ENCODE measurements at places on chromosomes 6 and 20. TPM values are rescaled to one million over a fixed set of nuclear protein-coding genes. Genes with fewer than 3 reads are reported as not detected.

DNA sequence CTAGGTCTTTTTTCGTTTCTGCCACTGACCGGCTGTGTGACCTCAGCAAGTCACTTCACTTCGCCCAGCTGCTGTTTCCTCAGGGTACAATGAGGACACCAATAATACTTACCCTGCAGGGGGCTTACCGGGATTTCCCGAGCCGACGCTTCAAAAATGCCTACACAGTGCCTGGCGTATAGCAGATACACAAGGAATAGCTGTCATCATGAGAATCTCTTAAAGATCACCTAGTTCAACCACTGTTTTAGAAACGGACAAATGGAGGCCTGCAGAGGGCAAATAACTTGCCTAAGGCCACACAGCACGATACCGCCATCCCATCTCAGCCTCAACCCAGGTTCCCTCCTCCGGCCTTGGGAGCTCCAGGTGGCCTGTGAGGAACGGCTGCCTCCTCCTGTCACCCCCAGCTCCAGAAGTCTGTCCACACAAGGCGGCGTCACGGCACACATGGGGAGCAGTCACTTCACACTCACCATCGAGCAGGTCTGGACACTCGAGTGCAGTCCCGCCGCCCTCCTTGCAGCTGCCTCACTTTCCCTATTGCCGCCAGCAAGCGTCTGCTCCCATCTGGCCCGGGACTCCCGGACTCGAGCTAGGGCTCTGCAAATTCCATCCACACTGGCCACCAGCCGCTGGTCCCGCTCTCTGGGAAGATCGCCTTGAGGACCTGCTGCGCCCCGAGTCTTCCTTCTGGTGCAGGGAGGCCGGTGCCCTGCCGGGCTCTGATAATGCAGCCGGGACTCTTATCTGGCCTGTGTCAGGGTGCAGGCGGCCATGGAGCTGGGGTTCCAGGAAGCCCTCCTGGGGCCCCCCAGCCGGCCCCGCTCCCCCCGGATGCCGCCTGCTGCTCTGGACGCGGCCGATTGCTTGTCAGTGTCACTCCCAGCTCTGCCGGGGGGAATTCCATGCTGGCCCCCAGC, at the start of gene RIPOR3:
RIPOR3 (minus strand) TSS at position 893 of the 923 bp plus-strand sequence; CDS start at position 479, 414 bp downstream.
- DNase-seq, result no peak

GRCh38 chr6:69917834-69918233, 51.5 kb downstream of the COL19A1 start:
- no peak for DNase-seq

- no peak for DNase-seq
Measured at GRCh38 chr6:144361016-144361415, 75.9 kb downstream of the UTRN start.

GRCh38 chr20:45933266-45934045, 1.0 kb upstream of the PCIF1 start:
- DNase-seq, result peak; percentile 80

DNA sequence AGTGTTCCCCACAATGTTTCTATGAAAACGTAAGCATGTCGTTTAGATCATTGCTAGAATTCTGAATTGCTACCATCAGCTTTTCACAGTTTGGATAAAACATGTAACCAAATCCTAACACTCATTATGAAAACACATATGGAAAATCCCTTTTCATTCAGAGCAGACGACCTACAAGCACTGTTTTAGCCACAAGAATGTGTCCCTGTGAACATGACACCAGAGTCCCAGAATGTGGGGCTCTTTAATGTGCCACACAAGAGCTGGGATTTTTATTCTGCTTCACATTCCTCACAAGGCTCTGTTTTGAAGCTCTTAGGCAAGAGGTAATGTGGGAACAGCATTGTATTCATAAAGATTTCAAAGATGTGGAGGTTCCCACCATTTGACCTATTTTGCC, 141.1 kb upstream of the CITED2 start:
- no peak for DNase-seq

DNA sequence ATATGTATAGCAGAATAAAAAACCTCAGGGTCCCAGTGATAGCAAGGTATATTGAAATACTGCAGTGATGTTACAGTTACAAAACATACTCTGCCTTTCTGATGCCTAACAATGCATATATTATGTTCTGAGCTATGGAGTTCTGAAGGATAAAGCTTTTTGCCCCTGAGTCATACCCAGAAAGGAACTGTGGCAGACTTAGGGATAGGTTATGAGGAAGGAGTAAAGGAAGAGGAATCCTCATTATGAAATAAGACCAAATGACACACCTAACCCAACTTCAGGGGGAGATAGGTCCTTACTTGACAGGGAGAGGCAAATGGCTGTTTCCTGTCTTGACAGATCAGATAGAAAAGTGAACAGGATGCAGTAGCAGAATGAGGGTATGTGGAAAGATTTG, 940.6 kb upstream of the FLRT3 start:
- DNase-seq, result no peak

DNA sequence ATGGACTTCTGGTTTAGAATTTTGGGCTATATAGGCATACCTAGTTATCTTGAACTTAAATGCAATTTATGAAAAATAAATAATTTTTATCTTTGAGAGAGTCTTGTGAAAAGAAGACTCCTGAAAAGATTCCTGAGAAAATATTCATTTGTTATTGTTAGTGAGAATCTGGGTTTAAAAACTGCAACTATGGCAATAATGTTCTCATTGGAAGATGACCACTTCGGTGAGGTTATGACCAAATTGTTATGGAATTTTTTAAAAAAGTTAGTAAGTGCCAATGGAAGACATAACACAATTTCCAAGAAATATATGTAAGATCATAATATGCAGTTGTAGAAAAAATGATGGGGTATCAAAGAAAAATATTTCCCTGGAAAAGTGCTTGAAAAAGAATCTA, 46.3 kb downstream of the GRIK2 start:
- no peak for DNase-seq

- peak; percentile 82 for DNase-seq
Measured at GRCh38 chr6:41579088-41579610, 33.0 kb downstream of the FOXP4 start.

DNA sequence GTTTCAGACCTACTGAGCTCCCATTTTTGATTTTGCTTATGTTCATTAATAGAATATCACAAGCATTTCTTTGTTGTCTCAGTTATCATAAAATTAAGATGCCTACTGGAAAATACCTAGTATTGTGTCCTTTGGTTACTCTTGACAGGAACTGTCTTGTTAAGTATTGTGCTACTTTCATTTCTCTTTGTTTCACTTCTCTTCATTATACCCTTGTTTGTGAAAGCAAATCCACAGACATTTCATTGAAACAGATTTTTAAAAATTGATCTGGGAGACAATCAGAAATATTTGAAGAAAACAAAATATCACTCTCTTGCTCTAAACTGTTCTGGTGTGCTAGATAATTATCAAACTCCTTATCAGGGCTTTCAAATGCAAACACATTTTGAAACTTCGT, 290.5 kb upstream of the EYS start:
- no peak for DNase-seq

GRCh38 chr20:36549942-36550789, 8.8 kb downstream of the MYL9 start:
- DNase-seq, result no peak

GRCh38 chr6:20409427-20409971, 7.8 kb downstream of the E2F3 start:
- no peak for DNase-seq

DNA sequence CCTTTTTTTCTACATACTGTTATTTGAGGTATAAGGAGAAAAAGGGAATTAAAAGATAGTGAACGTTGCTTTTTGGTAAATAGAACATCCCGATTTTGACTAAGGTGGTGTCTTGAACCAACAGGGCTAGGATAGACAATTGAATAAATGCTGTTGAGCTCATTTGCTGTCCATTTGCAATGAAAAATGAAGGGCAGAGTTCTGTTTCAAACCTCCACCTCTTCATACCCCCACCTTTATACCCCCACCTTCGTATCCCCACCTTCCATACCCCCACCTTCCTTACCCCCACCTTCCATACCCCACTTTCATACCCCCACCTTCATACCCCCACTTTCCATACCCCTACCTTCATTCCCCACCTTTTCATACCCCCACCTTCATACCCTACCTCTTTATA, 93.4 kb upstream of the NAA20 start:
- no peak for DNase-seq

GRCh38 chr6:41801380-41801779, 13.9 kb downstream of the TOMM6 start:
- no peak for DNase-seq

GRCh38 chr20:17936286-17936760, 32.3 kb downstream of the SNX5 start:
- DNase-seq, result no peak

DNA sequence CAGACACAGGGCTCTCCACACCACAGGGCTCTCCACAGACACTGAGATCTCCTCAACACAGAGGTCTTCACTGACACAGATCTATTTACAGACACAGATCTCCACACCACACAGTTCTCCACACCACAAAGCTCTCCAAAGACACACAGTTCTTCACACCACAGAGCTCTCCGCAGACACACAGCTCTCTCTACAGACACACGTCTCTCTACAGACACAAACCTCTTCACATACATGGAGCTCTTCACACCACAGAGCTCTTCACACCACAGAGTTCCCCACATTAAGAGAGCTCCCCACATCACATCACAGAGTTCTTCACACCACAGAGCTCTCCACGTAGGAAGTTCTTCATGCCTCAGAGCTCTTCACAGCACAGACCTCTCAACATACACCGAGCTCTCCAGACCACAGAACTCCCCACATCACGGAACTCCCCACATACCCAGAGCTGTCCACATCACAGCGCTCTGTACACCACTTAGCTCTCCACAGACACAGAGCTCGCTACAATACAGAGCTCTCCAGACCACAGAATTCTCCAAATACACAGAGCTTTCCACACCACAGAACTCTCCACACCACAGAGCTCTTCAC, 53.9 kb downstream of the ERMARD start:
- peak; percentile 3 for DNase-seq

DNA sequence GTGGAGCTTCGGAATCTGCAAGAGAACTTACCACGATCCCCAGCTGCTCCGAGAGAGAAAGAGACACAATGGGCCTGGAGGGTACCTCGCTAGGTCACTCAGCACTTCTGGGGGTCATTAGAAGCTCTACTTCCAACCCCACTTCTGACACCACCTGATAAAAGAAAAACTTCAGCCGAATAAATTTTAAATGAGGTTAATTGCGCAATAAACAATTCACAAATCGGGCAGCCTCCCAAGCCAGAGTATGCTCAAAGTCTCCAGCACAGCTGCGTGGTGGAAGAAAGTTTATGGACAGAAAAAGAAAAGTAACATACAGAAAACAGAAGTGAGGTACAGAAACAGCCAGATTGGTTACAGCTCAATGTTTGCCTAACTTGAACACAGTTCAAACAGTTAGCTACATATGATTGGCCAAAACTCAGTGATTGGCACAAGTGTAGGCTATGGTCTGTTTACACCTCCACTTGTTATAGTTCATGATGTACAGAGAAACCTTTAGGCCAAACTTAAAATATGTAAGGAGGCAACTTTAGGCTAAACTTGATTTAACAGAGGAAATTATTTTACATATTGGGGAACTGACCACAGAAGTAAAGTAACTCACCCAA, 52.6 kb downstream of the COL11A2 start:
- no peak for DNase-seq

- no peak for DNase-seq
Measured at GRCh38 chr6:35943390-35943789, 22.5 kb upstream of the SRPK1 start.

- DNase-seq, result no peak
Measured at GRCh38 chr6:168049277-168049676, 29.7 kb downstream of the FRMD1 start.

DNA sequence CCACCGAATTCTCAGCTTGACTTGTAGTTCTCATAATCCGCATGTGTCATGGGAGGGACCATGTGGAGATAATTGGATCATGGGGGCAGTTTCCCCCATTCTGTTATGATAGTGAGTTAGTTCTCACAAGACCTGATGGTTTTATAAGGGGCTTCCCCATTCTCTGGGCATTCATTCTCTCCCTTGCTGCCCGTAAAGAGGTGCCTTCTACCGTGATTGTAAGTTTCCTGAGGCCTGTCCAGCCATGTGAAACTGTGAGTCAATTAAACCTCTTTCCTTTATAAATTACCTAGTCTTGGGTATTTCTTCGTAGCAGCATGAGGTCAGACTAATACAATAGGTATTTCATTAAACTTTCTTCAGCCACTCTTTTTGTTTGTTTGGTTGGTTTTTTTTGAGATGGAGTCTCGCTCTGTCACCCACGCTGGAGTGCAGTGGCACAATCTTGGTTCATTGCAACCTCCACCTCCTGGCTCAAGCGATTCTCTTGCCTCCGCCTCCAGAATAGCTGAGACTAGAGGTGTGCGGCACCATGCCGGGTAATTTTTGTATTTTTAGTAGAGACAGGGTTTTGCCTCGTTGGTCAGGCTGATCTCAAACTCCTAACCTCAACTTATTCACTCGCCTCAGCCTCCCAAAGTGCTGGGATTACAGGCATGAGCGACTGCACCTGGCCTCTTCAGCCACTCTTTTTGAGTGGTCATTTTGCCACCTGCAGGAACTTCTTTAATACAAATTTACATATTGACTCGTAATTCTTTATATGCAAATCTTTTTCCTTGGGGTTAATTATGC, 36.3 kb downstream of the GSTA2 start:
- DNase-seq, result no peak

- DNase-seq, result peak; percentile 9
Measured at GRCh38 chr20:59777814-59778575, 155.4 kb downstream of the SYCP2 start.

DNA sequence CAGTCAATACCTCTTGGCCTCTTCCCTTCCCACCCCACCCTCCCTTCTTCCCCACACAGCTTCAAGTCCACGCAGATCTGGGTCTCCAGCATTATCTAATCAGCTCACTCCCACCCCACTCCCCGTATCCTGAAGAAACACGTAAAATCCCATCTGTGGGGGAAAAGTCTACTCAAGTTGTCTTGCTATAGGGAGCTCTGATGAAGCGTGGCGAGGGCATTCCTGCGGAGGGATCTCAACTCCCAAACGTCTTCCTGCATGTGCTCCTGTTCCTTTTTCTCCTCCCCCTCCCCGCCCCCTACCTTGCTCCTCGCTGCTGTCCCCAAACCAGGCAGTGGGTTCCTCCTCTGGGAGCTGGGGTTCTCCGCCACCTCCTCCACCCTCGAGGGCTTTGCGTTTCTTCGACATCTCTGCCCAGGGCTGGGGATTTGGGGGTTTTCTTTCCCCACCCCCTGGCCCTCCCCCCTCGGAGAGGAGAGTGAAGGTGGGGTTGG, 181.8 kb downstream of the TBXT start:
- no peak for DNase-seq

GRCh38 chr20:63327231-63327745, 33.9 kb downstream of the CHRNA4 start:
- no peak for DNase-seq

LBP gene
- total RNA-seq, result 0.32 TPM

MATN4 gene
- total RNA-seq, result not detected

BPIFB4 gene
- total RNA-seq, result not detected

SPDEF gene
- 102 TPM for total RNA-seq

CLVS2 gene
- total RNA-seq, result 0.19 TPM

HMGCLL1 gene
- 0.45 TPM for total RNA-seq

SNAI1 gene
- total RNA-seq, result 4.5 TPM
